ENCODE measurements at places on chromosomes 7 and 10. TPM values are rescaled to one million over a fixed set of nuclear protein-coding genes. Genes with fewer than 3 reads are reported as not detected.

HHEX gene
- 12.2 TPM for total RNA-seq

MPP7 gene
- 36.8 TPM for total RNA-seq

OPN1SW gene
- not detected for total RNA-seq

TIMM23B gene
- 15.3 TPM for total RNA-seq

- no peaks in the 10 kb centered on the region for H3K36me3 ChIP-seq
- peaks cover 4% of the 10 kb centered on the region for H3K4me1 ChIP-seq
- H3K27ac ChIP-seq: no peak overlapping the region
Measured at GRCh38 chr7:28573059-28573553, 160.8 kb downstream of the CREB5 start.

DNA sequence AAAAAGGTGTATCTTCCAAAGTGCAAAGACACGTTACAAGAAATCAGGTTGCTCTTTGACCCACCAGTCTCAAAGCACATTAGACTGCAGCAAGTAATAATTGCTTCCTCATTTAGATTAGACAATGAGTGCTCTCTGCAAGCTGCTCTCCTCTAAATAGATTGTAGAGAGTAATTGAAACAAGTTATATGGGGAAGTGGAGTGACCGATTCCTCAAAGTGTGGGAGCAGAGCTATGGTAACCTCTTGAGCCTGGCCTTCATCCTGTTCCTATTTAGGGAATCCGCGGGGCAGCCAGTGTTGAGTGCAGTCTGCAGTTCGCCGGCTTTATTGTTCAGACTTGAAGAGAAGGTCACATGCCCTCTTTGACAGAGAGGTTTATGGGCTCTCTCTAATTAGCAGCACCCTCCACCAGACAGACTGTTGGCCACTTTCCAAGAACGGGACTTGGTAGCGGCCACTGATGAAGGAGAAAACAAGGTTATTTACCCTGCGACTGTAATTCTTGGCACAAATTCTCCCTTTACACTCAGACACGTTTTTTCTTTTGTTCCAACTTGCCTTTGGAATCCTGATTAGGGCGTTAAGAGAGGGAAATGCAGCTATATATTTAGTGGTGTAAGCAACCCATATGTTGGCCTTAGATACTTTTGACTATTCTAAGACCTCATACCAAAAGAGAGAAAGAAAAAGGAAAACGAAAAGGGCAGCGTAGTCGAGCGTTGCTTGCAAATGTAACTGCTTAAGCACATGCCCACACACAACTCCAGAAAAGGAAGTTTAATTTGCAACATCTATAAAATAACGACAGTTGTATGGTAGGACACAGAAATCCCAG, 107.5 kb downstream of the REEP3 start:
- peaks cover 27% of the 10 kb centered on the region for H3K4me1 ChIP-seq
- DNase-seq: peak; percentile 69
- H3K36me3 ChIP-seq: no peaks in the 10 kb centered on the region

GRCh38 chr7:55523366-55523765, 48.9 kb downstream of the VOPP1 start:
- no peak for DNase-seq
- no peak overlapping the region for H3K4me3 ChIP-seq
- no peaks in the 10 kb centered on the region for H3K27me3 ChIP-seq
- peaks cover 7% of the 10 kb centered on the region for H3K36me3 ChIP-seq

GRCh38 chr10:48778193-48778857, 93.7 kb downstream of the WDFY4 start:
- H3K27me3 ChIP-seq: no peaks in the 10 kb centered on the region
- no peaks in the 10 kb centered on the region for H3K4me1 ChIP-seq
- H3K36me3 ChIP-seq: no peaks in the 10 kb centered on the region
- no peak for DNase-seq
- H3K27ac ChIP-seq: no peak overlapping the region

DNA sequence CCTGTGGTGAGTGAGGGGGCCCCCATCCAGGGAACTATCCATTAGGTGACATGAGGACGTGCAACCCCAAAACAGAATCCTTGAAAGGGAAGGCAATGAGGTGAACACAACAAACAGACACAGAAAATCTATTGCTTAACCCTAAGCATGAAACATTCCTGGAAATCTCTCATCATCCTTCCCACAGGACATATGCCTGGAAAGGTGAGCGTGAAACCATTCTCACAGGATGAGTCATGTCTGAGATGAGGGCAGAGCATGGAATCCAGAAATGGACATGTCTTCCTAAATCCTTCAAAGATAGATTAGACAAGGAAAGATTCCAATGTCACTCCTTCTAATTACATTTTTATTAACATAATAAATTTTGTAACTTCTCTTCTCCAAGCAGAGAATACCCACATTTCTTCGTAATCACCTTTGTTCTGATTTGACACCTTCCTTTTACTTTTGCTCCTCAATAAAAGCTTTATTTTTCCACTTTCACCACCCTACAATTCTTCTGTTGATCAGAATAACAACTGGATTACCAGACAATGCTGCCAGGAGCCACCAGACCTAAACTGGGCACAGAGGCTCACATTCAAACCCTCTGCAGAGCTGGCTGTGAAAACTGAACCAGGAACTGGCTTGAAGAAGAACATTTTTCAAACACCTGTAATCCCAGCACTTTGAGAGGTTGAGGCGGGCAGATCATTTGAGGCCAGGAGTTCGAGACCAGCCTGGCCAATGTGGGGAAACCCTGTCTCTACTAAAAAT, 67.2 kb downstream of the COBL start:
- no peak overlapping the region for H3K4me3 ChIP-seq
- H3K36me3 ChIP-seq: no peaks in the 10 kb centered on the region
- H3K27ac ChIP-seq: no peak overlapping the region

- no peak for DNase-seq
- peaks cover 6% of the 10 kb centered on the region for H3K27me3 ChIP-seq
- H3K4me1 ChIP-seq: no peaks in the 10 kb centered on the region
- H3K36me3 ChIP-seq: no peaks in the 10 kb centered on the region
Measured at GRCh38 chr7:142808461-142808801, 37.7 kb downstream of the PRSS2 start.

DNA sequence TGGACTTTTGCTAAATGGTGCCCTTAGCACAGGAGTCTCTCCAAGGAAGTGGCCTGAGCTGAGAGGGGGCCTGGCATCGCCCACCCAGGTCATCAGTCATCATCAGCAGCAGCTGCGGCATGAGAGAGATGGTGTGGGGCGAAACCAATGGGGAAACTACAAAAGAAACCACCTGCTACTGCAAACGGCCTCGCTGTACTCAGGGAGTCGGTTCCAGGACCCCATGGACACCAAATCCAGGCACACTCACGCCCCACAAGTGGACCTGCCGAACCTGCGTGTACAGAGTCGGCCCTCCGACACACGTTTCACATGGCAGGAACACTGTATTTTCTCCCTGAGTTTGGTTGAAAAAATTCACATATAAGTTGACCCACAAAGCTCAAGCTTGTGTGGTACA, 37.8 kb downstream of the DIP2C start:
- no peak overlapping the region for H3K4me3 ChIP-seq
- DNase-seq: no peak
- no peaks in the 10 kb centered on the region for H3K27me3 ChIP-seq
- no peaks in the 10 kb centered on the region for H3K36me3 ChIP-seq

- H3K4me1 ChIP-seq: no peaks in the 10 kb centered on the region
- no peak for DNase-seq
- H3K27ac ChIP-seq: no peak overlapping the region
- no peaks in the 10 kb centered on the region for H3K27me3 ChIP-seq
- no peaks in the 10 kb centered on the region for H3K36me3 ChIP-seq
- H3K4me3 ChIP-seq: no peak overlapping the region
Measured at GRCh38 chr10:78278058-78278404, 244.4 kb downstream of the RPS24 start.

VCL gene
- total RNA-seq: 148 TPM

DNA sequence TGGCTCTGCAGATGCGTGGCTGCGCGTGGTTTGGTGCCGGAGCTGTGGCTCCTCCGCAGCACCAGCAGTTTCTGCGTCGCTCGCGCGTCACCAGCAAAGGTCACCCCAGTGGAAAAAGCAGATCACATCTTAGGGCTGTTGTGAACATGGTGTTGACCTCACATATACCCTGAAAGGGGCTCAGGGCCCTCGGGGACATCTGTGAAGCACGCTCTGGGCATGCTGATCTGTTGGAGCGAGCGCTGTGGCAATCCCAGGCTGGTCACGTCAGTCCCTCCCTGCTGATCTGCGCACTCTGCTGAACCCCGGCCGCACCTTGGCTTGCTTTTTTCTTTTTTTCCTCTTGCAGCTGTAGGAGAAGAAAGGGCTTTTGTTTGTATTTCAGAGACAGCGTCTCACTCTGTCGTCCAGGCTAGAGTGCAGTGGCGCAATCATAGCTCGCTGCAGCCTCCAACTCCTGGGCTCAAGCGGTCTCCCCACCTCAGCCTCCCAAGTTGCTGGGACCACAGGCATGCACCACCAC, 33.3 kb upstream of the AP5Z1 start:
- no peak overlapping the region for H3K4me3 ChIP-seq
- H3K27me3 ChIP-seq: no peaks in the 10 kb centered on the region
- no peak for DNase-seq
- H3K4me1 ChIP-seq: peaks cover 51% of the 10 kb centered on the region
- H3K36me3 ChIP-seq: peaks cover 23% of the 10 kb centered on the region

LBX1 gene
- not detected for total RNA-seq

TET1 gene
- 2.1 TPM for total RNA-seq

DNA sequence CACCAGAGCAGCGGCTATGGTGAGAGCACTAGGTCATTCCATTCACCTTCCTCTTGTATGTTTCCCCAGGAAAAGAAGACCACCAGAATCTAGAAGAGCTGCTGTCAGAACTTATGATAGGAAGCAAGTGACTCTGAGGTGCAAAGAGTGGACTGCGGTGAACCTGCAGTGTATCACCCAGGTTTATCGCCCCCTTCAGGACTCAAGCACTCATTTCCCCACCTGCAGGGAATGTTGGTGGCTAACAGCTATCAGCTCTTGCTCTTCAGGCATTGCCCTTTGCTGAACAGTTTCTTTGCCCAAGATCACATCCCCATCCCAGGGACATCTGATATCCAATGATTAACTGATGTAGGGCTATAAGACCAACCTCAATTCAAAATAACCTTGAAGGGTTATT, 66.3 kb upstream of the IL6 start:
- H3K36me3 ChIP-seq: no peaks in the 10 kb centered on the region
- peaks cover 13% of the 10 kb centered on the region for H3K4me1 ChIP-seq
- no peak for DNase-seq
- no peak overlapping the region for H3K4me3 ChIP-seq
- no peak overlapping the region for H3K27ac ChIP-seq
- H3K27me3 ChIP-seq: no peaks in the 10 kb centered on the region

DNA sequence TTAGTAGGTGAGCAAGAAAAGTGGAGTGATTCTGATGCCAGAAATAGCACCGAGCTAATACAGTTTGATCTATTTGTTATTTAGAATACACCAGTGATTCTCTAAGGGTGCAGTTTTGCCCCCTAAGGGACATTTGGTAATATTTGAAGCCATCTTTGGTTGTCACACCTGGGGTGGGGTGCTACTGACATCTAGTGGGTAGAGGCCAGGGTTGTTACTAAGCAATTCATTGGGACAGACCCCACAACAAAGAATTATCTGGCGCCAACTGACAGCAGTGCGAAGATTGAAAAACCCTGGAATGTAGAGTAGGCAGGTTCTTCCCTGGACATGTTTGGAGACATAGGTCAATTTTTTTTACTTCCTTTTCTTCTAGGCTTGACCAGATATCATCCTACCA, 14.6 kb downstream of the PALS2 start:
- H3K27ac ChIP-seq: no peak overlapping the region
- H3K4me3 ChIP-seq: no peak overlapping the region
- H3K27me3 ChIP-seq: no peaks in the 10 kb centered on the region
- no peaks in the 10 kb centered on the region for H3K36me3 ChIP-seq
- DNase-seq: no peak

- no peaks in the 10 kb centered on the region for H3K27me3 ChIP-seq
- H3K27ac ChIP-seq: no peak overlapping the region
- no peaks in the 10 kb centered on the region for H3K36me3 ChIP-seq
- no peak overlapping the region for H3K4me3 ChIP-seq
Measured at GRCh38 chr10:77027576-77027975, 610.0 kb downstream of the KCNMA1 start.

SEMA3E gene
- 11.9 TPM for total RNA-seq

ACBD7 gene
- not detected for total RNA-seq

DNA sequence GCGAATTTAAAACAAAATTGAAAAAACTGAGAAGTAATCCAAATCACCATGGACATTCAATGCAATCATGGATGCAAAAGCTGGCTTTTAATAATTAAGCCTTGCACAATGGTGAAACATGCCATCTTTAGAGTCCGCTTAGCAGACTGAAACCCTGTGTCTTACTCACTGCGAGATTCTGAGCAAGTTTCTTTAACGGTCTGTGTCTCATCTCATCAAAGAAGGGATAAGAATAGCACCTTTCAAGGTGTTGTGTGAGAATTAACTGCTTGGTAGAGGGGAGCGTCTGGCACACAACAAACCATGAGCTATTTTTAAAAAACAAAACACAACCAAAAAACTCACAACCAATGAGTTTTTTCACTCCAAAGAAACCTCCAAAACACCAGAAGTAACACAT, 21.4 kb downstream of the ACBD7 start:
- H3K27ac ChIP-seq: no peak overlapping the region
- no peaks in the 10 kb centered on the region for H3K27me3 ChIP-seq
- no peaks in the 10 kb centered on the region for H3K4me1 ChIP-seq

CCL24 gene
- total RNA-seq: 4.8 TPM

AGAP6 gene
- 15.7 TPM for total RNA-seq

HTR5A gene
- total RNA-seq: not detected

DNA sequence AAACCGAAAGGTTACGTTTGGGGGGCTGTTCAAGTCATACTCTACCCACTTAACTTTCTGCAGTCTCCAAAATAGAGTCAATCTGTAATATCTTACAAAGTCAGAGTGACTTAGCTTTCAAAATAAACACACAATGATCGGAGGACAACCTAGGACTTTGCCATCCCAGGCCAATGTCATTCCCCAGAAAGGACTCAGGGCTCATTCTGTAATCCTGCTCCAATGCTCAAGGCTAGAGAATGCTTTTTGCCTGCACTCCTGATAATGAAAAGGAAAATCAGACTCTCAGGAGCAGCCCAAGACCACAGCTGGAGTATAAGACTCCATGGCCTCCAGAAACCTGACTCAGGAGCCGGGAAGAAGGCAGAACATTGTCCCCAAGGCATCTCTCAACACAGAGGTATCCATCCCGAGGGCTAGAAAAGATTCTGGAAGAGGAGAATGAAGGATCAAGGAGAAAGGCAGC, 28.5 kb upstream of the ASCC1 start:
- peaks cover 77% of the 10 kb centered on the region for H3K4me1 ChIP-seq
- DNase-seq: no peak
- no peaks in the 10 kb centered on the region for H3K27me3 ChIP-seq
- peak overlapping the region; percentile 95 for H3K27ac ChIP-seq
- H3K36me3 ChIP-seq: no peaks in the 10 kb centered on the region

SYT15B gene
- total RNA-seq: 40.1 TPM

All from upper lobe of right lung (tissue), 1 donor.